ENCODE measurements at places on chromosomes 5 and 9. TPM values are rescaled to one million over a fixed set of nuclear protein-coding genes. Genes with fewer than 3 reads are reported as not detected.

- no peak for DNase-seq
Measured at GRCh38 chr5:16540421-16540820, 74.8 kb upstream of the ZNF622 start.

The ABO gene
- 0.36 TPM for total RNA-seq

GRCh38 chr9:2419347-2419746, 202.2 kb upstream of the VLDLR start:
- no peak for DNase-seq

- no peak for DNase-seq
Measured at GRCh38 chr5:126778675-126779403, 1.9 kb downstream of the LMNB1 start.

DNA sequence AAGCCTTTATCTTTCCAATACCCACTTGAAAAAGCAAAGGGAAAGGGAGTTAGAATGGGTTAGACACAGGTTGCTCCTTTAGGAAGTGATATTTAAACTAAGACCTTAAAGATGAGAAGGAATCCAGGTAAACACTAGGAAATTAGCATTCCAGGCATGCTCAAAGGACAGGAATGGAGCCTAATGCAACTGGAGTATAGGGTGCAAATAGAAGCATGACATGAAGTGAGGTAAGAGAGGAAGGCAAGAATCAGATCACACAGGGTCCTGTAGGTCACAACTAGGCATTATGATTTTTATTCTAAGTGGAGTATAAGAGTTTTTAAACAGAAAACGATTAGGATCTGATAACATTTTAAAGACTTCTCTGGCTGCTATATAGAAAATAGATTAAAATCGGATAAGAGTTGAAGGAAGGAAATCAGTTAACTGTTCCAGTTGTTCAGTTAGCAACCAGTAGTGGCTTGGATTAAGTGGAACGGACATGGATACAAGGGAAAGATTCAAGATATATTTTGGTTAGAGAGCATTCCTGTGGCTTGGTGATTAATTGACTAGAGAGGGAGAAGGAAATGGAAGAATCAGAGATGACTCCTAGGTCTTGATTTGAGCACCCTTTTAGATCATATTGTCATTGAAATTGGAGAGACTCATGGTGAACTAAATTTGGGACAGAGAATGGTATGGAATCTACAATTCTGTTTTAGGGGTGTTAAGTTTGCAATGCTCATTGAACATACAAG, 95.9 kb downstream of the FBXO4 start:
- no peak for DNase-seq

DNA sequence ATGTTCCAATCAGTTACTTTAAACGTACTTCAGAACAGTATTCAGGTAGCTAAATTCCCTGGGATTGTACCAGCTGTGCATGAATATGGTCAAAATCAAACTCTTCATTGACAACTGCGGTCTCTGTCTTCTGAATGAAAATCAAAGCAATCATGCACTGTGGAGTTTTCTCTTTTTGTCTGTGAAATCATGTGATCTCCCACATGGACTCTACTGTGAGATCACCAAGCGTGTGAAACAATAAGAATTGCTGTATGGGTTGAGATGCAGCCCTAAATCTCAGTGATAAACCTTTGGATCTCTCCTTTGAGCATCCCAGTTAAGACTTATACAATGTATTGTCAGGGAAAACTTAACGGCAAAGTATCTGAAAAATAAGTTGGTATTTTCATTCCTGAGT, 6.1 kb downstream of the NRG2 start:
- DNase-seq: no peak

DNA sequence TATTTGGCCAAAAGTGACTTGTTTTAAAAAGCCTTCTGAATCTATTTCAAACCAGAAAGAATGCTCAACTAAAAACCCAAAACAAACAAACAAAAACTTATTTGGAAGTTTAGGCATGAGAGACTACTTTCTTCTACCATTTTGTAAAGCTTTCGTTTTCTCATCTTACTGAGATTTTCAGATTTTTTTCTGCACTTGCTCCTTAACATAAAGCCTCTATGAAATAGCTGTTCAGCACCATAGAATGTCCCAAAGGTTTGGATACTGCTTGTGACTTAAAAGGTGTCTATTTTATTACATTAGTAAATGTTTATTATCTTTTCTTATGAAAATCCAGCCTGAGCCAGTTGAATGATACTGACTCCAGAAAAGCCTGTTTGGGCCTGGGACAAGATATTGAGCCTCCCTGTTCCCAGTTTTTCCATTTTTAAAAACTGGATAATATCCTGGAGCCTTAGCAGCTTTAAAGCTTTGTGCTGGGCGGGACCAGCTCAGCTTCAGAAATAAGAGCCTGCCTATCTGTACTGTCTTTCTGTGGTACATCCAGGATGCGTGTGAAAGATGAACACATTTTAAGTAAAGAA, 292.6 kb downstream of the ZSWIM6 start:
- no peak for DNase-seq

- no peak for DNase-seq
Measured at GRCh38 chr5:164357395-164358033, 852.1 kb downstream of the MAT2B start.

DNA sequence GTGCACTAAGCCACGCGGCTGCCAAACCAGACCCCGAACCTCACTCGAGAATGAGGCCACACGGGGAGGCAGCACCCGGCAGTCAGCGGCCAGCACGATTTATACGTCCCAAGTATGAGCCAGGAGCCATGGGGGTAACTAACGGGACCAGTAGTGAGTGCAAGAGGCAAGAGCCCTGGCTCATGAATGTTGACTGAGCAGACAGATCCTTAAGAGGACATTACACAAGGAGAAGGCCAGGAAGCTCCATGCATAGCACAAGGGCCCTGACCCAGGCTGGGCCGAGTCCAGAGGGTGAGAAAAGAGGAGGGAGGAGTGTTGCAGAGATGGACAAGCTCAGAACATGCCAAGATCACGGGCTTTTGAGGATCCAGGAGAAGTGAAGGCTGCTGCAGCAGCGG, 58.6 kb upstream of the PHYKPL start:
- DNase-seq: peak; percentile 50

DNA sequence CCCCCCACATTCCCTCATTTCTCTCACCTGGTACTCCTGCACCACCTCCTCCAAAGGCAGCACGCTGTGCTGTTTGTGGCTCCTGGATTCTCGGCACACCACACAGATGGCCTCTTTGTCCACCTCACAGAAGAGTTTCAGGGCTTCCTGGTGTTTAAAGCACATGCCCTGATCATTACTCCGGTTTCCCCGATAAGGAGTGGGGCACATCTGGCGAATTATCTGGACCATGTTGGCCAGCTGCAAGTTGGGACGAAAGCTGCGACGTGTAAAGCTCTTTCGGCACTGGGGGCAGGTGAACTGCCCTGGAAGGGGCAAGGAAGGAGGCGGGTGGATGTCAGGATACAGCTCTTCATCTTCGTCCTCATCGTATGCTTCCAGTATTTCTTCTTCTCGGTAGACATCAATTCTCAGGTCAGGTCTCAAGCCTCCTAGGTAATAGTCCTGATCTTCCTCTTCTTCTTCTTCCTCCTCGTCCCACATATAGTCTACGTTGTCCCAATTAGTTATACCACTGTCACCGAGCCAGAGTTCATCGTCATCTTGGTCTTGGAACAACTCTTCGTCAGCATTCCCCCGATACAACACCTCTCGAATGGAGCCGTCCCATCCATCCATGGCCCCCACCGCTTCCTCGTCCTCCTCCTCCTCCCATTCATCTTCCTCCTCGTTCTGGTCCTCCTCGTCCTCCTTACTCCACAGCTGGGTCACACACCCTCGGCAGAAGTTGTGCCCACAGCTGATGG, 796 bp downstream of the TRIM52 start:
- DNase-seq: no peak

DNA sequence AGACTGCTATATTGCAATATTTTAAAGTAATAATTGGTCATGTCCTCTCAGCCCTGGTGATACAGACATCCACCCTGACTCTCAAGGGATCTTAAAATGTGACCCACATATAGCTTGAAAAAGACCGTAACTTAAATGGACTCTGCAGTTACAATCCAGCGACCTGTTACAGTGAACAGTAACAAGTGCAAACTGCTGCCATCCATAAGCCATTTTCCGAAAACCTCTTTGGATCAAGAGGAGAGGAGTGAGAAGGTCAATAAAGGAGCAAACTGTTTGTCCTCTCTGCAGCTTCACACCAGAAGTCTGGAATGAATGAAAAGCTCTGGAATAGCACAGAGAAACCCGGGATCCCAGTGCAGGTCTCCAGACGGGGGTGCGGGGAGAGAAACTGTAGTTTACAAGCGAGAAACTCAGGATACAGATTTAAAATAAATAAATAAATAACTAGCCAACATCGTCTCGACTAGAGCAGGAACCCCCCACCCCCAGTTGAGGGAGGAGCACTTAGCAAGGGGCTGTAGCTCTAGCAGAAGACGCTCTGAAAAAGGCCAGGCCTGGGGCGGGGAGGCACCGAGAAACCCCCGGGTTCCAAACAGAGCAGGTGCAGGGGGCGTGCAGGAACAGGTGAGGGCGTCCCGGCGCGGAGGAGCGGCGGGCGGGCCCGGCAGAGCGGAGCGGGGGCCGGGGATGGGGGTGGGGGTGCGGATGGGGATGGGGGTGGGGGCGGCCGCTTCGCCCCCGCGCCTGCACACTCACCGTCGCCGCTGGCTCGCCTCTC, 572 bp downstream of the ZDHHC21 start:
- DNase-seq: no peak

The SERF1B gene
- total RNA-seq: 33.9 TPM

- no peak for DNase-seq
Measured at GRCh38 chr9:134827559-134827958, 53.1 kb upstream of the FCN2 start.

- no peak for DNase-seq
Measured at GRCh38 chr9:77632652-77633051, 15.5 kb downstream of the GNA14 start.

The ESM1 gene
- total RNA-seq: not detected

Measured in sigmoid colon (tissue), 7 donors.